ENCODE measurements at places on chromosomes 6 and 20.

GRCh38 chr20:1396702-1397101 is 3.8 kb upstream of the FKBP1A start:
- no peak for DNase-seq

- no peak for DNase-seq
These were observed 92.8 kb downstream of the MBOAT1 start for GRCh38 chr6:20119485-20119884.

DNA sequence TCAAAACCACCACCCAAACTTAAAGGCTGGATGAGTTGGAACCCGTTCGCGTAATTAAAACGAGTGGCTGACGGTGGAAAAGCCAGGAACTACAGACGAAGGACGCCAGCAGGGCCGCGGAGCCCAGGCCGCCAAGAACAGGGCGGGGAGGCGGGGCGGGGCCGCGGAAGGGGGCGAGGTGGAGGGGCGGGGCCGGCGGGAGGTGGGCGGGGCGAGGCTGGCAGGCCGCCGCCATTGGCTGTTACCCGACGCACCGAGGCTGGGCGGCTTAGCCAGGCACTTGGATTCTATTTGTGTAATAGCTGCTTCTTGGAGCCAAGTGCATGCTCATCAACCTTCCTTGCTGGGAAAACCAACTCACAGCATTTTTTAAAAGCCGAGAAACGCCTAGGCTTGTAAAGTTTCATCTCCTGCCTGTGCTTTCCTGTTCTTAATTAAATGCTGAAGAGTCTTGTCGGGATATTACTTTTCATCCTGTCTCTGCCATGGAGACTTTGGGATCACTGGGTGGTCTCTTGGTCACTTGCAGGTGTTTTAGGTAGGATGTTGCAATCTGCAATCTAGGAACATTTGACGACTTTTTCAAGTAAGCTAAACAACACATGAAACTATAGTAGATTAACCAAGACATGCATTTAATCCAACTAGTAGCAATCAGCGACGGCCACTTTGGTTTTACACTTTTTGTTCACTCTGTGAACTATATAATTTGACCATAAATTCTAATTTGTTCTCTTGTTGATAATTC is 245.0 kb downstream of the ARID1B start:
- DNase-seq: no peak

GRCh38 chr20:57656252-57656820 is 36.1 kb upstream of the ZBP1 start:
- no peak for DNase-seq

DNA sequence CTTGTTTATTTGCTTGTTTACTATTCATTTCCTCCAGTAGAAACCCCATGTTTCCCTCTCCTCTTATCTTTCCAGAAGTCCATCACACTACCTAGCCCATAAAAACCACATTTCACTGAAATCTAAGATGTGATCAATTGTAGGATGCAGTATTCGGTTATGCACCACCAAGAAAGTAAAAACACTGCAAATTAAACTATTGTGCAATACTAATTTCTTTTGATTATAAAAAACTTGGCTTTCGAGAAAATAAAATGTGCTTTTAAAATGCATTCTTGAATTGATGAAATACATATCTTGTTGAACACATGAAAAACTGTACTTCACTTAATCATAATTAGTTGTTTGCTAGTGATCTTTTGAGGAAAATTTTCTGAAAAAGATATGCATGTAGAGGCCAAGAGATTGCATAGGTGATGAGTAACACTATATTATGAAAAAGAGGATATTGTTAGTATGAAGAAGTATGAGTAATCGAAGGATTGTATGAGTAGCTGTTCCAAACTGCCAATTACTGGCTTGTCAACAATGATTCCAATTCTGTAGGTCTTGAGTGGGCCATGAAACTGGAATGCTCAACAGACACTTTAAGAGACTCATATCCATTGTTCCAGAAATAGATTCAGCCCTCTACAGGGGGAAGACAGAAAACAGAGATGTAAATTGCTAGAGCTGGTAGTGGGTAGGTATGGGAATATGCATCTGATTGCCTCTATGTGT is 79.7 kb downstream of the RNF217 start:
- no peak for DNase-seq

DNA sequence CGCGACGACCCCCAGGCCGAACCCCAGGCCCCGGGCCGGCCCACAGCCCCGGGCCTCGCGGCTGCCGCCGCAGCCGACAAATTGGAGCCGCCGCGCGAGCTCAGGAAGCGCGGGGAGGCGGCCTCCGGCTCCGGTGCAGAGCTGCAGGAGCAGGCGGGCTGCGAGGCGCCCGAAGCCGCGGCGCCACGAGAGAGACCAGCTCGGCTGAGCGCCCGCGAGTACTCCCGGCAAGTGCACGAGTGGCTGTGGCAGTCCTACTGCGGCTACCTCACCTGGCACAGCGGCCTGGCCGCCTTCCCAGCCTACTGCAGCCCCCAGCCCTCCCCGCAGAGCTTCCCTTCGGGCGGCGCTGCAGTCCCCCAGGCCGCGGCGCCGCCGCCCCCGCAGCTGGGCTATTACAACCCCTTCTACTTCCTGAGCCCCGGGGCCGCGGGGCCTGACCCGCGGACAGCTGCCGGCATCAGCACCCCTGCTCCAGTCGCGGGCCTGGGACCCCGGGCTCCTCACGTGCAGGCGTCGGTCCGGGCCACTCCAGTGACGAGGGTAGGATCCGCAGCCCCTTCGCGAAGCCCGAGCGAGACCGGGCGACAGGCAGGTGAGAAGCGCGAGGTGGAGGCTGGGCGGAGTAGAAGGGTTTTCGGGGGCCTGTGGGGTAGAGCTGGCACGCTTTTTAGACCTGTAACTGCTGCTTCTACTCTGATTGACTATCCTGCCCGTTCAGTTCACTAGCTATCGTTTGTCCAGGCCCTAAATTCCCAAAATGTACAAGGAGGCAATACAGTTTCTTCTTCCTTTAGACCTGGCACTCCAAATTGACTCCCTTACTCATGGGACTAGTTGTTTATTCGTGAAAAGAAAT is 654 bp downstream of the FAM8A1 start:
- DNase-seq: no peak

DNA sequence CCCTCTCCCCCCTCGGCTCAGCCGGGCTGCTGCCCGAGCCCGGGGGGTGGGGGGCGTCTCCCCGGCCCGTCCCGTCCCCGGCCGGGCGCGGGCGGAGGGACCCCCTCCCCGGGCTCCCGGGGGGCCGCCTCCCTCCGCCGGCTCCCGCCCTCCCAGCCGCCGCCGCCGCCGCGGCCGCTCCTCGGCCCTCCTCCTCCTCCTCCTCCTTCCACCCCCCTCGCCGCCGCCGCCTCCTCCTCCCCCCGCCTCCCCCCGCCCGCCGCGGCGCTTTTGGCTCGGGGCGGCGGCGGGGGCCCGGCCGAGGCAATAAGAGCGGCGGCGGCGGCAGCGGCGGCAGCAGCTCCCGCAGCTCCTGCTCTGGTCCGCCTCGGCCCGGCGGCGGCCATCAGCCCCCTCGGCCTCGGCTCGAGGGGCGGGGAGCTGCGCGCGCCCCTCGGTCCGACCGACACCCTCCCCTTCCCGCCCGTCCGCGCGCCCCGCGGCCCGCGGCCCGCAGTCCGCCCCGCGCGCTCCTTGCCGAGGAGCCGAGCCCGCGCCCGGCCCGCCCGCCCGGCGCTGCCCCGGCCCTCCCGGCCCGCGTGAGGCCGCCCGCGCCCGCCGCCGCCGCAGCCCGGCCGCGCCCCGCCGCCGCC is 38.7 kb downstream of the GNAS start:
- DNase-seq: no peak

- DNase-seq: no peak
These were observed 92.8 kb downstream of the MRPL14 start for GRCh38 chr6:44034391-44034861.

- DNase-seq: no peak
These were observed 86.3 kb upstream of the FERMT1 start for GRCh38 chr20:6209093-6209492.

- DNase-seq: no peak
These were observed 89.1 kb upstream of the E2F3 start for GRCh38 chr6:20312606-20313005.

GRCh38 chr20:58702859-58703648 is 10.5 kb downstream of the NPEPL1 start:
- no peak for DNase-seq

DNA sequence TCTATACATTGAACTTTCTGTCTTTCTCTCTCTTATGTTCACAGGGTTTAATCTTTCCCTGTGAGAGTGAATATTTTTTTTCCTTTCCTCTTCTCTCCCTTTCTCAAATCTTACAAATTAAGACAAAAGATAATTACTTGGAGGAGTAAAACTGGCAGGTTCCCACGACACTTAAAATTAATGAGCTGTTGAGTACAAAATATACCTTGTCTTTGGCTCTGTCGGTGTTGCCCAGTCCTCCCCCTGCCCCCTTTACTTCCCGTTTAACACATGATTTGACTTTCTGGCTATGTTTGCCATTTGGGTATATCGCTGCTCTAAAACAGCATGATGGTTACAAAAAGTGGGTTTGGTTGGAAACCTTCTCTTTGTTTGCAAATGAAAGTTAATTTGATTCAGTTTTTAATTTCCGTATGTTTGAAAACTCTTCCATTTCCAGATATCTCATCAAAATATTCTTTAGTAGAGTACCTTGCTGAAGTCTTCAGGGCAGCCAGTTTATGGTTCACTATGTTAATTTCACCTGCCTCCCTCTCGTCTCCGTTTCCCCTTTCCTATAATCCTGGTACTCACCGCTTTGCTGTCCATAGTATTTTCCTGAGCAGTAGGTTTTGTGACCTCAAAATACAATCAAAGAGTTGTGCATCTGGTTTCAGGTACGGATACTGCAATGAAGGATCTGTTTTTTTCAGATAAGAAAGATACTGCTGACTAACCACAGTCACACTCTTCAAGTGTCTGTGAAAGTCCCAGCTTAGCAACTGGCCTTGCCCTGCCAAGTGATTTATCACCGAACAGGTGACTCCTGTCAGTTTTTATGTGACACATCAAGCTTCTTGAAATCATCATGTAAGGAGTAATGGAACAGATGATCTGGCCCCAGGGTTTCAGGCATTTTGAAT is 181.2 kb downstream of the DTNBP1 start:
- DNase-seq: no peak

DNA sequence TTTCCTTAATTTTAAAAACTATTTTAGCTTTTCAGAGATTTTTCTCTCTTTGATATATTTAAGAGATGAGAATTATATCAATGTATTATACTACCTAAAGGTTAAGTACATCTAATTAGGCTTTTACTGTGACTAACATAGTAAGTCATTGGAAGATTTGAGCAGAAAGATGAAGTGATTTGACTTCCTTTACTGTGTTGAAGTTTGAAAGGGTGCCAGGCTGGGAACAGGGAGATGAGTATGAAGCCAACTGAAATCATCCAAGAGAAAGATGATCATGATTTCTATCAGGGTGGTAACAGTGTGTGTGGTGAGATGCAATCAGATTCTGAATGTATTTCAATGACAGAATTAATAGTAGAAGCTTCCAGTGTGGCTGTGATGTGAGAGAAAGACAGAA is 87.3 kb downstream of the TRDN start:
- DNase-seq: no peak

DNA sequence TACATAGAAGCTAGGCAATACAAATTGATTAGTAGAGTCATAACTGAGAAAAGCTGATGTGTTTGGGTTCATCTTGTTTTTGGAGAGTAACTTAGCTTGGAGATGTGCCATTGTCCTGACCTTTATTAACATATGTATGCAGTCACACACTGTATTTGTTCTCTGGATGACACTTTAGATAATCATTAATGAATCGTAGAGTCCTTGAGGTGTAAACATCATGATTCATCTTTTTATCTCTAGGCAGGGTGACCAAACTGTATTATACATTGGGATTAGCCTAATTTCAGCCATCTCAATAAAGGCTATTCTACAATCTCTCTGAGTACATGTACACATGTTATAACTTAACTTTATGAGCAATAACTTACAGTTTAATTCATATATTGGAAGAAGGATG is 3.6 kb upstream of the MTCL3 start:
- no peak for DNase-seq
